ENCODE measurements at places on chromosomes 4 and X. TPM values are rescaled to one million over a fixed set of nuclear protein-coding genes. Genes with fewer than 3 reads are reported as not detected.

DNA sequence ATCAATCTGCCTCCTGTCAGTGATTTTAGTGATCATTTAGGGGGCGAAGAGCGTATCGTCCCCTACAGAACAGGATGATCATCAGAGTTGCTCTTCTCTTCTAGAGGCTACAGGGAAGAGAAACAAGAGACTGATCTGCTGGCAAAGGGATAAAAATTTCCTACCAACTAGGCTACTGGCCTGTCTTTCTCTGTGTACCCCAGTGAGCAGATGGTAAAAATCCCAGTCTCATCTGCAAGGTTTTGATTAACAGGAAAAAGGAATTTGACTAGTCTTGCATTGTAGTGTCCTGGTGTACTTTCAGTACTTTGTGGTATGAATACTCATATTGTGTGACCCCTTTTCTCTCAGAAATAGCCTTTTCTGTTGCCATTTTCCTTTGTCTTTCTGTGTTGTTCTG lies 21.8 kb upstream of the AADAT start:
- no peak for DNase-seq

GRCh38 chrX:110046001-110046400 lies 43.1 kb downstream of the TMEM164 start:
- DNase-seq = no peak

- DNase-seq = no peak
Observed at GRCh38 chr4:184856277-184856609, 30.5 kb upstream of the ACSL1 start.

GRCh38 chr4:3796960-3797359 lies 30.8 kb downstream of the ADRA2C start:
- DNase-seq = no peak

DNA sequence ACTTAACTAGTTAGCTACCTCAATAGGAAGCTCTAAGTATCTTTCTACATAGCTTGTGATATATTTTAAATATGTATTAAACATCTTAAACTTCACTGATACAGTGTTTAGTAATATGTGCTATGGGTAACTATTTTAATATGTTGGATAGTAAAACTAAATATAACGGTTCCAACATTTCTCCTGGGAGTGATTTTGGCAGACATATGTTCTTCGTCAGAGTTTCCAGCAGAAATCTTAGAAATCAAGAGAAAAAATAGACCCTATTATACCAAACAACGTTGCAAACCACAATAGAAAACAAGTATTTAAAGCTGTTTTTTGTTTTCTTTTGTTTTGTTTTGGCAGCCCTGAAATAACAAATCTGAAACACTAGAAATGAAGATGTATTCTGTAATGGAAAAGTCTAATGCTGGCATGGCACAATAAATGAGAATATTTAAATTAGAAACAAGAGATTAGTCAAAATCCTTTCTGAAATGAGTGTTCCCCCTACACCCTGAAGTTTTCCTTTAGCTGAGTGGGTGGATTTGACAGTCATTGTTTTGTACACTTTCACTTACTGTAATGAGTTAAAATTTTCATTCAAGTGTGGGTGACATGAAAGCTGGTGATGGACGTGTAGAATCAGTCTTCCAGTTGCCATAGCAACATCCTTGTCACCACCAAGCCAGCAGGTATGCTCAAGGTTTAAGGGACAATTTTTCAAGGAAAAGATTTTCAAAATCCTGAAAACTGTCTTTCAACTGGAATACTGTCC lies 233.5 kb downstream of the SCFD2 start:
- no peak for DNase-seq

GRCh38 chrX:7074148-7074907 lies 73.2 kb upstream of the STS start:
- no peak for DNase-seq

DNA sequence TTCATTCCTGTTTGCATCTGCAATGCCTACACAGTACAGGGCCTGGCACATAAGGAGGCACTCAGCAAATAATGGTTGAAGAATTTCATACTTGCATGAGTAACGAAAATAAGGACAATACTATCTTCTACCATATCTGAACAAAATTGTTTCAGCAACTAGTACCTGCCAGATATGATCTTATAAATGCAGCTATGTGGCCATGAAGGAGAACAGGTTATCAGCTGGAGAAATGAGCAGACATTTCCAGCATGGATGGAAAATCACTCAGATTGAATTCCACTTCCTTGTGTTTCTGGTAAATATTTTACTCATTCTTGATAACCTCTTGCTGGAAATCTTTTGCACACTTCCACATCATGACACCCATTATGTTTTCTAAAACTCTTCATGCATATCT lies 204.0 kb downstream of the ADAMTS3 start:
- no peak for DNase-seq

- DNase-seq = no peak
Observed at GRCh38 chr4:184028561-184029374, 123.7 kb downstream of the STOX2 start.

DNA sequence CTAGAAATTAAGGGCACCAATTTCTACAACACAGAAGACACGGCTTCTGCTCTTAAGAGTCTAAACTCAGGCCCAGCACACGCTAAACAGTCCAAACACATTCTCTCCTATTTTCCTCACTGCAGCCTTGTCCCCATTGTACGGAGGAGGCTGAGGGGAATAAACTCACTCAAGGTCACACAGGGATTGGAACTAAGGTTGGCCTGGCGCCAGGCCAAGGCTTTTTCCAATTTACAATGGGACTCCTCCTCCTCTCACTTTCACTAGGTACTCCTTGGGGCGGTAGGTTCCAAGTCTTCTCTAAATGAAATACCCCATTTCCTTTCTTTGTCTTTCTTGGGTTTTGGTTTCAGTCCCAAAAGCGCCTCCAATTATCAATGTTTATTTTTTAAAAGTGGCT lies 48.7 kb upstream of the CRMP1 start:
- DNase-seq = no peak

- DNase-seq = no peak
Observed at GRCh38 chr4:107831140-107831539, 6.4 kb downstream of the SGMS2 start.

DNA sequence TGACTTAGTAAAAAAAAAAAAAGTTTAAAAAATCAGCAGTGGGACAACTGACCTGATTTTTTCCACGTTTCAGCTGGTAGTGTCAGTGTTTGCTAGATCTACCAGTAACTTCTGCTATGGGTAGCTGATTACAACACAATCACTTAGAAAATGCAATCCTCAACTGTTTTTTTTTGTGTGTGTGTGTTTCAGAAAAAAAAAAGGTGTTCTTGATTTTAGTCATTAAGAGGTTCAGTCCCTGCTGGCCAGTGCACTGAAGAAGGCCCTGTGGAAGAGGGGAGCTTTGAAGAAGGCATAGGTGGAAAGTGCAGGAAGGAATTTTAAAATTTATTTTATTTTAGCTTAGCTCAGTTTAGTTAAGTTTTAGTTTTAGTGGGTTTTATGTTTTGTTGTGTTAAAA lies 46.9 kb downstream of the SH2D1A start:
- DNase-seq = no peak

- no peak for DNase-seq
Observed at GRCh38 chrX:12210971-12211370, 72.7 kb downstream of the FRMPD4 start.

- DNase-seq = no peak
Observed at GRCh38 chrX:63363788-63364187, 12.7 kb upstream of the SPIN4 start.

DNA sequence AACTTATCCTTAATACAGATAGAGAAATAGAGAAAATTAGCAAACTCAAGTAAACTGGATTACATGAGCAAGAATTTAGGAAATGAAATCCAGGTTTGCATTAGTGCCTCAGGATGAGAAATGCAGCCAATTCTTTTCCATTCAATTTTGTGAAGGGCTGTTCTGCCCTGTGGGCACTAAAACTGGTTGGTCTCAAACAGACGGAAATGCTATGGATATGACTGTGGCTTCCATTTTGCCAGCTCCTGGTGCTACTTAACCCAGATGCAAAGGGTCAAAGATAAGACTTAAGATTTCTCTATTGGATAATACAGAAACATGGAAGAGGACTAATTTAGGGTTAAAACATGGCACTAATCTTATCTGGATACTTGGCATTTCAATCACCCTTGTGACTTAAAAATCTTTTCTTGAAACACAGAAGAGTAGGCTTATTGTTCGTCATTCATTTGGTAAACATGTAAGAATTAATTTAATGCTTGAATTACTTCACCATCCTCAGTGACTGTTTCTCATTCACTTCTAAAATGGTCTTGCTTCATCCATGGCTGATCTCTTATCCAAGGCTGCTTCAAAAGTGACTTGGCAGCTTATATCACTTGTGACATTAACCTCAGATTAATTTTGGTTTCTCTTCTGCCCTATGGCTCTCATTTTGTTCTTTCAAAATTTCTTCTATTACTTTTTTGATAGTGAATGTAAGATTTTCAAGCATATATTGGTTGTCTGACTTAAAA lies 1008.7 kb downstream of the GLUD2 start:
- DNase-seq = no peak

GRCh38 chrX:53284684-53285447 lies 3.5 kb upstream of the IQSEC2 start:
- peak; percentile 47 for DNase-seq

- DNase-seq = no peak
Observed at GRCh38 chrX:11445540-11445939, 152.3 kb downstream of the AMELX start.

GRCh38 chrX:154712781-154713740 lies 37.8 kb downstream of the GAB3 start:
- no peak for DNase-seq

DNA sequence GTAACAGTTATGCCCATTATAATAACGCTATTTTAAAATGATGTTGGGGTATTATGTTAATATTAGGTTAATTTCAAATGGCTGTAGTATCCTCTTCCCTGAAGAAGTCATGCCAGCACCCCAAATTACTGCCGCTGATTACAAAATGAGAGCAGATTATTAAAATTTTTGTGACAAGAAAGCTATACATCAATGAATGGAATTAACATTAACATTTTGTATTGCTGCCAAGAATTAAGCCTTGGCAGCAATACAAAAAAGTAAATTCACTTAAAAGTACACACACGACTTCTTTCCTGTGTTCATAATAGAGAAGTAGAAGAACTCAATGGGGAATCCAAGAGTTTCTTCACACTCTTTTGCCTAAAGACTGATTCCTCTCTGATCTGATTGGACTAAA lies 482.8 kb downstream of the STIM2 start:
- no peak for DNase-seq

GRCh38 chr4:17981063-17981462 lies 40.5 kb downstream of the LCORL start:
- DNase-seq = no peak

GRCh38 chr4:98411731-98412130 lies 150.5 kb downstream of the RAP1GDS1 start:
- DNase-seq = no peak

DNA sequence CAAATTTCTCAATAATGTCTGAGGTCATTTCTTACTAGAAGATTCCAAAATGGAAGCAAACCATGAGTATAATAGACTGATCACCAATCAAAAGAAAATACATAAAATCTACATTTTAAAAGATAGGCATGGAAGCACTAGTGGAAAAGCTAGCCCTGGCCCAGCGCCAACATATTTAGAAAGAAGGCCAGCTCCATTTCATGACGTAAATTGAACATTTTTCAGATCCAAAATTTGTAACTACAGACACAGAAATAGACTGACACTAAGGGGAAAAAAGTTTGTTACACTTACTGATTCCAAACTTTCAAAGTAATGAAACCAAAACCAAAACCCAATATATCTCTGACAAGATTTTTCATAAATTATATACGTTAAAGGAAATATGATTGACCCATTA lies 117.7 kb downstream of the ADAMTS3 start:
- no peak for DNase-seq

GRCh38 chr4:183722731-183723560 lies 63.9 kb downstream of the TRAPPC11 start:
- DNase-seq = peak; percentile 38

DNA sequence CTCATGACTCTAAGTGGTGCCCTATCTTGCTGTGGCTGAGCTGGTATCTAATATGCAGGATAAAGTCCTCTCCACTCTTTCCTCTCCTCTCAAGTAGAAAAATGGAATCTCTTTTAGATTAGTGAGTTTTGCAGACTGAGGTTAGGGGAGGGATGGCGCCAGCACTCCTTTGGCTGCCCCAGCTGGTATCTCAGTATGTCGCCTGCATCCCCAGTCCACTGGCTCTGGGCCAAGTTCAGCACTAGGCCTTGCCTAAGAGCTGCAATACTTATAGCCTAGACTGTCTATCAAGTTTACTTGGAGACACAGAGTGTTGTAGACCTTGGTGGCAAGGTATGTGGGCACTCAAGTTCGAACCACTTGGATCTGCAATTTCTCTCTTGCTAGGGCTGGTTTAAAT lies 351.3 kb downstream of the NAP1L3 start:
- DNase-seq = no peak

DNA sequence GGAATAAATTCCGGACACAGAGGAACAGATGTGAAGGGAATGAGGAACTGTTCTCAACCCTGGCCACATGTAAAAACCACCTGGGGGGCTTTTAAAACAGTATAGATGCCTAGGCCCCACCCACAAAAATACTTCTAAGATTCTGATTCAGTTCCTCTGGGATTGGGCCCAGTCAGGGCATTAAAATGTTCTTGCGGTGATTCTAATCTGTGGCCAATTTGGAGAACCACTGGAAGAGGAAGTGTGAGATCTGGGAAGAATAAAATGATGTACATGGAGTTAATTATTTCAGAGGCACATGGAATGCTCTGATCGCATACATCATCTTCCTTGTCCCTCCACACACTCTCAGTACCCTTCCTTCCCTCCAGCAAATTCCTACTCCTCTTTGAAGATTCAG lies 192.2 kb downstream of the APBB2 start:
- no peak for DNase-seq

DNA sequence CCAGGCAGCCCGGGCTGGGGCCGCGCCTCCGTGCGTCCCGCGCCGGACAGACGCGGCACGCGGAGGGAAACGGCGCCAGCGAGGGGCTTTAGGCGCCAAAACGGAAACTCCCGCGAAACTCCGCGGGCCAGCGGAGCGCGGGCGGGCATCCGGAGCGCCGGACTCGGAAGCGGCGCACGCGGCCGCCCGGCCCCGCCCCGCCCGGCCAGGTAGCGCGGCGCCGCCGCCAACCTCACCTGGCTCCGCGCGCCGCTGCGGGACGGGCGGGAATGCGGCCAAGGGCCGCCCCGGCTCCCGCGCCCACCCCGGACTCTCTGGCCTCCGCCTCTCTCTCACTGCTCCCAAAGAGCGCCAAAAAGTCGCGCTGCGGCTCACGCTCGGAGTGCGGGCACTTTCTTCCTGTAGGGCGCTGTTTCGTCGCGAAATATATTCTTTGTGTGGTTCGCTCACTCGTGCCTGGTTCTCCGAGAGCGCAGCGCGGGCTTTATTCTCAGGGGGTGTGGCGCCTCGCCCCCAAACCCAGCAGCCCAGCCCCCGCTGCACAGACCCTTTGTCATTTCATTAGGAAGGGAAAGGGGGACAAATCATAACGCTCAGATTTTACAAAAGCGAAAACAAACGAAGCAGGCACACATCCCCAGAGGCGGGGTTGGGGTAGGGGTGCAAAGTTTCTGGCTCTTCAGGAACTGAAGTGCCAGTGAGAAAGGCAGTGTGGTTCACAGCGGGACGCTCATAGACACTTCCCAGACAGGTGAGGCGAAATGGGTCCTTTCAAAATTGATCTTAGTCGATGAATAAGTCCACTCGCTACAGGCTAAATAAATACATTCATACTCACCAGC lies 961 bp upstream of the MBNL3 start:
- no peak for DNase-seq

- DNase-seq = peak; percentile 22
Observed at GRCh38 chrX:53481816-53482465, 47.8 kb upstream of the HSD17B10 start.

- no peak for DNase-seq
Observed at GRCh38 chrX:57899064-57899463, 11.2 kb downstream of the ZXDA start.

The CCKAR gene
- 0.56 TPM for total RNA-seq

The UXT gene
- total RNA-seq = 46.9 TPM

The MFAP3L gene
- 90.6 TPM for total RNA-seq

The STOX2 gene
- total RNA-seq = 63.0 TPM

The PAGE2 gene
- total RNA-seq = not detected

The FBXW7 gene
- 237 TPM for total RNA-seq
